ENCODE measurements at places on chromosomes 1 and 21.

GRCh38 chr1:96782856-96783255 lies 61.3 kb downstream of the PTBP2 start:
- DNase-seq: no peak

DNA sequence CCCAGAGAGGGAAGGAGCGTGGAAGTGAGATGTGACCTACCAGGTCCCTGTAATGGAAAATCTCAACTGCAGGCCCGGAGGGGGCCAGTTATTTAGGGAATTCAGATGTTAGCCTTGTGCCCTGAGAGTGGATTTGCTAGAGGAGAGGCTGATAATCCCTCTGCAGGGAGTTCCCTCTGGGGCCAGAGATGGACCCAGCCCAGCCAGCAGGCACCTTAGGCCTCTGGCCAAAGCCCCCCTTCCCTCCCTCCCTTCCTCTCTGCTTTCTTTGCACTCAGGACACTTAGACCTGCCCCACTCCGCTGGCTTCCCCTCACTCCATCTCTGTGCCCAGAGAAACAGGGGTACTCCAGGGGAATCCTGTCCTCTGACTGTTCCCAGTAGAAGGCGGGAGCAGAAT lies 1.5 kb upstream of the ATP1A2 start:
- DNase-seq: no peak

GRCh38 chr1:2496087-2496622 lies 20.1 kb downstream of the PLCH2 start:
- no peak for DNase-seq

DNA sequence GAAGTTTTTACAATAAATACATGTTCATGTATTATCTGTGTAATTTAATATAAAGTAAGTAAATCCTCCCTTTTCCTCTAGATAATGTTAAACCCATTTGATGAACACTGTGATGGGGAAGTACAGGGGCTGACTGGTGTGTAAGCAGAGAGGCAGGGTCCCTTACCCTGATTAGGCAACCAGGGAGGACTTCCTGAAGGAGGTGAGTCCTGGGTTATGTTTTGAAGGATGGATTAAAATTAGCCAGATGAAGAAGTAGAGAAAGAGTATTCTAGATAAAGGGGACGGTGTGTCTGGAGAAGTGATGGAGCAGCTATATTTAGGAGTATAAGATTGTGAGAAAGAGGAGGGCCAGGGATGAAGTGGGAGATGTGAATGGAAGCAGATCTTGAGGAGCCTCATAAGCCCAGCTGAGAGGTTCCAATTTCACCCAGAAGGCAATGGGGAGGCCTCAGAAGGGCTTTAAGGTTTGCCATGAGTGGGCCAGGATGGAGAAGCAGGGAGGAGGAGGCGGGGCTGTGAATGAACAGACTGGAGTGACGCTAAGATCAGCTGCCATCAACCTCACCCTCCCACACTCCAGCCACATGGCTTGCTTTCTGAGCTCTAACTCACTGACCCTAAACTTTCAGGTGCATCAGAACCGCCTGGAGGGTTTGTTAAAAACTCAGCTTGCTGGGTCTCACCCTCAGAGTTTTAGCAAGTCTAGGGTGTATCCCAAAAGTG lies 30.9 kb upstream of the ID3 start:
- no peak for DNase-seq

- DNase-seq: no peak
Observed at GRCh38 chr1:66413838-66414175, 120.1 kb upstream of the SGIP1 start.

- DNase-seq: no peak
Observed at GRCh38 chr1:222654849-222655248, 37.0 kb downstream of the MIA3 start.

DNA sequence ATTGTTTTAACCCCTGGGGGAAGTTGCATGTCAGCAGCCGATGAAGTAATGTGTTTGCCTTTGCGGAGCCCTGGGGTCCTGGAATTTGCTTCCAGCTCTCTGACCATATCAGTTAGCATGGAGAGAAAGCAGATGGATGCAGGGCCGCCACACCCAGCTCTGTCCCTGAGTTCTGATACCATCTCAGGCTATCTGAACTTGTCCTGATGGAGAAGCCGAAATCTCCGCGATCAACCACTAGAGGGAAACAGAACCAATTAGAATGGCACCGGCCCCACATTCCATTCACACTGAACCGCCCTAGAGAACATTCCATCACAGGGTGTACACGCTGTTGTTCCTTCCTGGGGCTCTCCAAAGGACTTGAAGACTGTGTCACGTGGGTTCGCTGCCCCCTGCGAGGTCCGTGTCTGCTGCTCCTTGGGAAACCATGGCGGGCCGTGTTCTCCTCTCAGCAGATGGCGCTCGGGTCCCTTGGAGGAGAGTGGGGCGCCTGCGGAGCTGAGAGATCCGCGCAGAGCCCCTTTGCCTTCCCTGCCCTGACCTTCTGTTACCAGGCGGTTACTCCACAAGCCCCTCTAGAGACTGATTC lies 75.4 kb downstream of the ABCA4 start:
- peak; percentile 74 for DNase-seq

- DNase-seq: no peak
Observed at GRCh38 chr1:198267921-198268320, 111.1 kb downstream of the NEK7 start.

GRCh38 chr1:11519629-11520031 lies 40.7 kb downstream of the DISP3 start:
- no peak for DNase-seq

DNA sequence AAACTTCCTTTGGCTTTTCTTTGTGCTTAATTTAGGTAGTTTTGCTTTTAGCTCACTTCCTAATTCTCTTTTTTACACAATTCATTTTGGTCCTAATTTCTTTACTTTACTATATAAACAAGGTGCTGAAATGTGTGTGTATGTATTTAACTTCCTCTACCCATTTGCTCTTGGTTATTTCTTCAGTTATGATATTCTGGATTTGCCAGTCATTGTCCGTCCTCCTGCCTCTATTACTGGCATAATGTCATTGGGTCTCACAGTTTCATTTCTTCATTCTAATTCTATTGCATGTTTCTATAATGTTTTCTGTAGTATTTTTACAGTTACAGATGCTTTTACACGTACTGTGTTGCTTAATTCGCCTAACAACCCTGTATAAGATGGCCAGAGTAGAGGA lies 96.2 kb downstream of the ZMYM4 start:
- DNase-seq: no peak

DNA sequence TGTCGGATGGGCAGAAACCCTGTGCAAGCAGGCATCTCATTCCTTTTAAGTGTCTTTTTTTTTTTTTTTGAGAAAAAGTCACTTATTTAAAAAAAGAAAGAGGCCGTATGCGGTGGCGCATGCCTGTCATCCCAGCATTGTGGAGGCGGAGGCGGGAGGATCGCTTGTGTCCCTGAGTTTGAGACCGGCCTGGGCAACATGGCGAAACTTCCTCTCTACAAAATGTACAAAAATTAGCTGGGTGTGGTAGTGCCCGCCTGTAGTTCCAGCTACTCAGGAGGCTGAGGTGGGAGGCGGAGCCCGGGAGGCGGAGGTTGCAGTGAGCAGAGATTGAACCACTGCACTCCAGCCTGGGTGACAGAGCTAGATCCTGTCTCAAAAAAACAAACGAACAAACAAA lies 1.7 kb downstream of the GPR137B start:
- DNase-seq: no peak

DNA sequence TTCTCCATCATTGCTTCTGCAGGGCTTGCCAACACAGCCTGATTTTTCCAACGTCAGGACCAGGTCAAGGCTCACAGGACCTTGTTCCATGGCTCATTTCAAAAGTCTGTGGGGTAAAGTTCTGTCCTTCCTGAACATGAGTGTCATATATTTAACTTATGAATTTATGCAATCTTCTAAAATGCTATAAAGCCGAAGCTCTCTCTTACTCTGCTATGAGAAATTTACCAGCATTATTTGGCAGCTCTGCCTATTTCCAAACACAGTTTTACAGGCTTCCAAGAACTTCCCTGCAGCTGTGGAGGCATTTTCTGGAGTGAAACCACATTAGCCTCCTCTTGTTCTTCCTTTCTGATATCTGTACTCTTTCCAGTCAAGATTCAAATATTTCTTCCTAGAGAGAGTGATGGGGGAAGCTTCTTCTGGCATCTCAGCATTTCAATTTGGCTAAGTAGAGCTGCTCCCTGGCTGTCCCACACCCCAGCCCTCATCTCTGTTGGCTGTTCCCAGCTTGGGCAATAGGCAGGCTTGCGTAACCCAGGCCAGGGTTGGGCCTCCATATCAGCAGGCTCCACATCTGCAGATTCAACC lies 15.6 kb upstream of the HMGCS2 start:
- DNase-seq: no peak

- DNase-seq: no peak
Observed at GRCh38 chr1:48610628-48611542, 138.9 kb upstream of the SPATA6 start.

GRCh38 chr1:214116258-214116657 lies 128.5 kb downstream of the PROX1 start:
- no peak for DNase-seq

- no peak for DNase-seq
Observed at GRCh38 chr21:45470773-45471524, 66.0 kb downstream of the COL18A1 start.

- no peak for DNase-seq
Observed at GRCh38 chr1:153566414-153567371, 1.0 kb upstream of the S100A2 start.

GRCh38 chr1:76669131-76669530 lies 198.1 kb upstream of the ST6GALNAC5 start:
- DNase-seq: no peak
